ENCODE measurements at places on chromosomes 11 and 22. TPM values are rescaled to one million over a fixed set of nuclear protein-coding genes. Genes with fewer than 3 reads are reported as not detected.

DNA sequence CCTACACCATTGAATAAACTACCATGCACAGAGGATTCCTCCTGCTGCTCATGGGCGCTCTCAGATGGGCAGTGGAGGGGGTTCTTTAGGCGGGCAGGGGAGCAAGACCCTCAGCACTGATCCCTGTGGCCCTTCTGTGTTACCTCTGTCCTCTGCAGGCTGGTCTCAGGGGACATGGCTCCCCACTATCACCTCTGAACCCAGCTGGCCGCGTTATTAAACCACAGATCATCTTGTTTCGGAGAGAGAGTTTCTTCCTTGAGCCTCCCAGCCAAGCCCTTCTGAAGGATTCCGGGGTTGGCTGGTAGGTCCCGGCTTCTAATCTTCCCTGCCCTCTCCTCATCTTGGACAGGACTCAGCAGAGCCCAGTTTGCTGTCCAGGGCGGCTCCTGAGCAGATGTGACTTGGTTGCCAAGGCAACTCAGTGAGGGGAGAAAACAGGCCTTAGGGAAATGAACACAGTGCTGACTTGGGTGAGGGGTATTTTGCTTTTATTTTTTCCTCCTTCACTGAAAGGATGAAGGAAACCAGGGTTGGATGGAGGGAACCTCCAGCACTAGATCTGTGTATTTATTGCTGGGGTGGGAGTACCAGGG lies 13.3 kb downstream of the APOL3 start:
- H3K27me3 ChIP-seq, result peaks cover 25% of the 10 kb centered on the region
- peaks cover 14% of the 10 kb centered on the region for H3K4me1 ChIP-seq
- no peaks in the 10 kb centered on the region for H3K36me3 ChIP-seq
- no peak for DNase-seq

- H3K4me3 ChIP-seq, result no peak overlapping the region
- H3K27ac ChIP-seq, result no peak overlapping the region
- H3K36me3 ChIP-seq, result no peaks in the 10 kb centered on the region
- peaks cover 8% of the 10 kb centered on the region for H3K4me1 ChIP-seq
Observed at GRCh38 chr11:44600261-44600660, 34.8 kb downstream of the CD82 start.

DNA sequence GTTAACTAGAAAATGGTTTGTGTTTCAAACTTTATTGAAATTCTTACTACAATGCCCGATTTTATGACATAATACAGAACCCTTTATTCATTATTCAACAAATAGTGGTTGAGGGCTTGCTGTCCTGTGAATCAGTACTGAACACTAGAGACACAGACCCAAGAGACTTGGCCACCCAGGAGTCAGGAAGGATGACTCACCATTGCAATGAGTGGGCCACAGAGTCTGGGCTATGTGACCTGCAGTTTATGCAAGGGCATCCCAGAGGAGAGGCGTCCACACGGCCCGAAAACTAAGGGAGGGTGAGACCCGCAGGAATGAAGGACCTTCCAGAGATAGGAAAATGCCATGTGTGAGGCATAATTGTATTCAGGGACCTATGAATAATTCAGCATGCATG lies 143.8 kb upstream of the DDI1 start:
- H3K4me1 ChIP-seq, result peaks cover 29% of the 10 kb centered on the region
- peaks cover 6% of the 10 kb centered on the region for H3K36me3 ChIP-seq
- H3K27ac ChIP-seq, result peak overlapping the region; percentile 31
- peak; percentile 4 for DNase-seq
- H3K4me3 ChIP-seq, result no peak overlapping the region

DNA sequence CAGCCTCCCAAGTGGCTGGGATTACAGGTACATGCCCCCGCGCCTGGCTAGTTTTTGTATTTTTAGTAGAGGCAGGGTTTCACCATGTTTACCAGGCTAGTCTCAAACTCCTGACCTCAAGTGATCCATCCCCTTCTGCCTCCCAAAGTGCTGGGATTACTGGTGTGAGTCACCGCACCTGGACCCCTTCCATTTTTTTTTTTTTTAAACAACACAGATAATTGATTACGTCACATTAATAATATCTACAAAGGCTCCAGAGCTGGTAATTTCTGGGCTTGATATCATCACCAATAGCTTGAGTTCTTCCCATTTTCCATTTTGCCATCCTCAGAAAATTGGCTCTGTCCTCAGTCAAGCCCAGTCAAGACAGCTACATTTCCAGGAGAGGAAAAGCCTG lies 7.2 kb downstream of the TTLL1 start:
- H3K4me1 ChIP-seq, result peaks cover 22% of the 10 kb centered on the region
- peaks cover 4% of the 10 kb centered on the region for H3K36me3 ChIP-seq
- H3K4me3 ChIP-seq, result no peak overlapping the region
- H3K27ac ChIP-seq, result no peak overlapping the region
- DNase-seq, result no peak
- no peaks in the 10 kb centered on the region for H3K27me3 ChIP-seq

- DNase-seq, result no peak
- H3K27ac ChIP-seq, result no peak overlapping the region
- H3K4me3 ChIP-seq, result no peak overlapping the region
- peaks cover 15% of the 10 kb centered on the region for H3K4me1 ChIP-seq
- H3K27me3 ChIP-seq, result no peaks in the 10 kb centered on the region
Observed at GRCh38 chr11:100709233-100709957, 22.3 kb downstream of the ARHGAP42 start.

DNA sequence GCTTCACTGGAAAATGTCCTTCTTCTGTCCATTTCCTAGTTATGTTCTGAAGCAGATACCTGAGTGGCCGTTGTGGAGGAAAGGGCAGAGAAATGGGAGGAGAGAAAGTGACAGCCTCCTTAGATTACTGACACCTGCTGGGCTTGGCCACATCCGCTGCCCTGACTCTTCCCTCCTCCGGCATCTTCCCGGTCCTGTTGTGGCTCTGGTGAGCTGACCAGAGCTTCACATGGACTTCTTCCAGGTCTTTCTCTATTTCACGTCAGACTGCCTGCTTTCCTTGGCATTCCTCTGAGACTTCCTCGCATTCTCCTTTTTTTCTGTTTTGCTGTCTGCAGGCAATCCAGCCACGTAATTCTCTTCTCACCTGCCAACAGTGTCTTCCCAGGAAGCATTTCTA lies 138.7 kb upstream of the E2F8 start:
- no peak overlapping the region for H3K27ac ChIP-seq
- no peaks in the 10 kb centered on the region for H3K36me3 ChIP-seq
- no peak for DNase-seq
- H3K4me1 ChIP-seq, result no peaks in the 10 kb centered on the region

GRCh38 chr22:44279069-44279360 lies 33.7 kb downstream of the SHISAL1 start:
- no peak for DNase-seq
- no peaks in the 10 kb centered on the region for H3K4me1 ChIP-seq
- peaks cover 99% of the 10 kb centered on the region for H3K27me3 ChIP-seq
- no peak overlapping the region for H3K4me3 ChIP-seq
- H3K27ac ChIP-seq, result no peak overlapping the region

- no peak overlapping the region for H3K4me3 ChIP-seq
- no peaks in the 10 kb centered on the region for H3K36me3 ChIP-seq
- DNase-seq, result no peak
- H3K4me1 ChIP-seq, result no peaks in the 10 kb centered on the region
Observed at GRCh38 chr22:49642741-49643140, 184.9 kb downstream of the BRD1 start.

GRCh38 chr22:43411869-43412807 lies at the start of gene MPPED1:
TSS of gene MPPED1 (plus strand) at chr22:43412014. CDS start at chr22:43424986, 12,972 bp downstream.
- no peak for DNase-seq
- H3K4me3 ChIP-seq, result no peak within 1 kb of the TSS
- H3K27me3 ChIP-seq, result peaks cover 89% of the 10 kb centered on the region
- H3K36me3 ChIP-seq, result no peaks in the 10 kb centered on the region
- H3K27ac ChIP-seq, result no peak within 1 kb of the TSS

DNA sequence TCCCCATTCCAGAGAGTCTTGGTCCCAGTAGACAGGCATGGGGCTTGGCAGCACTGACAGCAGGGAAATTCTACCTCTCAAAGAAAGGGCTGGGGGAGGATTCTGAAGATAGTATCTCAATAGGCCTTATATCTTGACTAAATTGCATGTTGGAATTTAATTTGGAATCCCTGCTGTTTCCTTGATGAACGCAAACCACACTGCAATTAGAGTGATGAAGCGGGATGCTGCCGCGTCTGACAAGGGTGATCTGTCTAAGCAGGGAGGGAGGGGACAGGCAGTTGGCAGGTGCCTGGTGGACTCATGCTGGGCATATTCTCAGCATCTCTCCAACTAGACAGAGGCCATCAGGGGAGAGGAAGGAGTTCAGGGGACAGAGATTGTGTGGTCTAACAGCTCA lies 48.4 kb downstream of the COMMD9 start:
- no peaks in the 10 kb centered on the region for H3K4me1 ChIP-seq
- H3K36me3 ChIP-seq, result no peaks in the 10 kb centered on the region

GRCh38 chr11:20754933-20755332 lies 85.5 kb downstream of the NELL1 start:
- no peaks in the 10 kb centered on the region for H3K4me1 ChIP-seq
- H3K4me3 ChIP-seq, result no peak overlapping the region
- H3K27me3 ChIP-seq, result no peaks in the 10 kb centered on the region
- no peaks in the 10 kb centered on the region for H3K36me3 ChIP-seq
- DNase-seq, result no peak

- no peaks in the 10 kb centered on the region for H3K4me1 ChIP-seq
- H3K4me3 ChIP-seq, result no peak overlapping the region
- no peak for DNase-seq
- H3K36me3 ChIP-seq, result no peaks in the 10 kb centered on the region
- no peak overlapping the region for H3K27ac ChIP-seq
- H3K27me3 ChIP-seq, result peaks cover 52% of the 10 kb centered on the region
Observed at GRCh38 chr22:43205748-43206508, 19.0 kb upstream of the TTLL12 start.

DNA sequence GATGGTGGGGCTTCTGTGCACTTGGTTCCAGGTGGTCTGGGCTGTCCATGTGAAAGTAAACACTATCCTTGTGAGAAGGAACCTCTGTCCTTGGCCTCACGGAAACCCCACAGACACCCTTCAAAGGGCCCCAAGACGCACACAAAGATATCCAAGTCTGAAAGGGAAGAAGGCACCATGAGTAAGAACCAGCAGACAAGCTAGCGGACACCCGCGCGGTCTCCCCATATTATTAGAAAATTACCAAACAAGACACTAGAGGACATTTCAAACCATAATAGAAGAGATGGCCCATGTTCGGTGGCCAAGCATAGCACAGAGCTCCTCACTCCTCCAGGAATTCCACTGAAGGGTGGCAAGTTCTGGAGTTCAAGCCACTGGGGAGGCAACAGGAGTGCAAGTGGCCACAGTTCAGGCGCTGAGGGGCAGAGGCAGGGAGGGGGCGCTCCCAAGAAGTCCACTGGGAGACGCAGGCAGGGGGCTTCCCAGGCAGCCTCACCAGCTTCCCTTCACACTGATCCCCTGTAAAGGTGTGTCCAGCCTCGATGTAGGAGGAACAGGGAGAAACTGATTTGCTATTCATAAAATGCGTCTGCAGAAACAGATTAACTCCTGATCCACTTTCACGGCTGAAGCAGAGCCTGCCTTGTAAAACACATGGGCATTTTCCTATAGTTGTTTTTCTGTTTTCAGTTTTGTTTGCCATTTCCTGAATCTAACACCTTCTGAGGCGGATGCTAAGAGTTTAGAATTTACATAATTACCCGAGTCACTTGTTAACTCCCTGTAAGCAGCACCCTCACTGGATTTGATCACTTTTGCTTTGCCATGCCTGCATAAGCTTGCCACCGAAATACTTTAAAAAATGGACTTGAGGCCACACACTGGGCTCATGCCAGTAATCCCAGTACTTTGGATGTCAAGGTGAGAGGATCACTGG lies 9.1 kb upstream of the PPARA start:
- H3K4me3 ChIP-seq, result no peak overlapping the region
- no peaks in the 10 kb centered on the region for H3K4me1 ChIP-seq
- no peak for DNase-seq

GRCh38 chr22:43476751-43477725 lies 65.2 kb downstream of the MPPED1 start:
- H3K36me3 ChIP-seq, result no peaks in the 10 kb centered on the region
- DNase-seq, result no peak
- H3K27ac ChIP-seq, result no peak overlapping the region
- H3K4me3 ChIP-seq, result no peak overlapping the region
- no peaks in the 10 kb centered on the region for H3K4me1 ChIP-seq

DNA sequence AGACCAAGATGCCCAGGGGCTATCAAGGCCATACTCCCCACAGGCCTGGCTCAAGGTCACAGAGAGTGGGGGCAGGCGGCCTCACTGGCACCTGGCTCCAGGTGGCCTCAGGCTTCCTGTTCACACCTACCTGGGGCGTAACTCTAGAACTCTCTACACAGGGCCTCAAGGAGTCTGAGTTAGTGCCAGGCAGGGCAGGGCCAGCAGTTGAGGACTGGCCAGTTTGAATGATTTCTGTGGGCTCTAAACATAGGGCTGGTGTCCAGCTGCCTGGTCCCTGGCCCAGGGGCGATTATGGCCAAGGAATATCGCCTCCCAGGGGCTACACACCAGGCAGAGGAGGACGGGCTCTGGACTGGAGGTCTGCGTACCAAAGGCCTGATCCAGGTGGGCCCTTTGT lies 79.2 kb downstream of the WNT7B start:
- H3K27me3 ChIP-seq, result no peaks in the 10 kb centered on the region
- no peak overlapping the region for H3K27ac ChIP-seq
- no peaks in the 10 kb centered on the region for H3K36me3 ChIP-seq
- H3K4me1 ChIP-seq, result peaks cover 34% of the 10 kb centered on the region
- no peak for DNase-seq

- H3K36me3 ChIP-seq, result no peaks in the 10 kb centered on the region
- H3K27me3 ChIP-seq, result no peaks in the 10 kb centered on the region
- H3K4me3 ChIP-seq, result no peak overlapping the region
Observed at GRCh38 chr11:32511926-32512325, 71.7 kb upstream of the EIF3M start.

- no peak for DNase-seq
- peaks cover 48% of the 10 kb centered on the region for H3K27me3 ChIP-seq
- no peak overlapping the region for H3K4me3 ChIP-seq
- no peaks in the 10 kb centered on the region for H3K36me3 ChIP-seq
- H3K4me1 ChIP-seq, result no peaks in the 10 kb centered on the region
Observed at GRCh38 chr22:45402466-45402985, 10.9 kb downstream of the SMC1B start.

GRCh38 chr11:15053191-15053685 lies 20.2 kb upstream of the CALCB start:
- peaks cover 9% of the 10 kb centered on the region for H3K4me1 ChIP-seq
- H3K36me3 ChIP-seq, result peaks cover 6% of the 10 kb centered on the region
- peaks cover 30% of the 10 kb centered on the region for H3K27me3 ChIP-seq
- no peak for DNase-seq
- H3K27ac ChIP-seq, result peak overlapping the region; percentile 84

GRCh38 chr11:123338266-123338800 lies 91.7 kb upstream of the GRAMD1B start:
- H3K4me3 ChIP-seq, result no peak overlapping the region
- H3K27ac ChIP-seq, result no peak overlapping the region
- H3K36me3 ChIP-seq, result no peaks in the 10 kb centered on the region
- DNase-seq, result no peak
- H3K4me1 ChIP-seq, result no peaks in the 10 kb centered on the region

GRCh38 chr11:40293655-40294348 lies 1165.7 kb downstream of the LRRC4C start:
- H3K27me3 ChIP-seq, result no peaks in the 10 kb centered on the region
- no peaks in the 10 kb centered on the region for H3K36me3 ChIP-seq
- H3K4me3 ChIP-seq, result peak overlapping the region; percentile 52
- no peak overlapping the region for H3K27ac ChIP-seq

- no peak for DNase-seq
- no peaks in the 10 kb centered on the region for H3K36me3 ChIP-seq
Observed at GRCh38 chr11:63445118-63445517, 45.8 kb downstream of the PLAAT5 start.

The SHISAL1 gene
- not detected for total RNA-seq

The OR52I2 gene
- not detected for total RNA-seq

The SLC25A45 gene
- 2.9 TPM for total RNA-seq

The OR5M3 gene
- total RNA-seq, result not detected

The OR8D1 gene
- not detected for total RNA-seq

The BEST1 gene
- 1.1 TPM for total RNA-seq

The CCDC116 gene
- not detected for total RNA-seq

The TIGD3 gene
- total RNA-seq, result 0.73 TPM

The HEPN1 gene
- total RNA-seq, result not detected

The CCDC87 gene
- 0.91 TPM for total RNA-seq

The UBQLNL gene
- total RNA-seq, result 0.14 TPM
